ENCODE measurements at places on chromosomes 16 and 17.

DNA sequence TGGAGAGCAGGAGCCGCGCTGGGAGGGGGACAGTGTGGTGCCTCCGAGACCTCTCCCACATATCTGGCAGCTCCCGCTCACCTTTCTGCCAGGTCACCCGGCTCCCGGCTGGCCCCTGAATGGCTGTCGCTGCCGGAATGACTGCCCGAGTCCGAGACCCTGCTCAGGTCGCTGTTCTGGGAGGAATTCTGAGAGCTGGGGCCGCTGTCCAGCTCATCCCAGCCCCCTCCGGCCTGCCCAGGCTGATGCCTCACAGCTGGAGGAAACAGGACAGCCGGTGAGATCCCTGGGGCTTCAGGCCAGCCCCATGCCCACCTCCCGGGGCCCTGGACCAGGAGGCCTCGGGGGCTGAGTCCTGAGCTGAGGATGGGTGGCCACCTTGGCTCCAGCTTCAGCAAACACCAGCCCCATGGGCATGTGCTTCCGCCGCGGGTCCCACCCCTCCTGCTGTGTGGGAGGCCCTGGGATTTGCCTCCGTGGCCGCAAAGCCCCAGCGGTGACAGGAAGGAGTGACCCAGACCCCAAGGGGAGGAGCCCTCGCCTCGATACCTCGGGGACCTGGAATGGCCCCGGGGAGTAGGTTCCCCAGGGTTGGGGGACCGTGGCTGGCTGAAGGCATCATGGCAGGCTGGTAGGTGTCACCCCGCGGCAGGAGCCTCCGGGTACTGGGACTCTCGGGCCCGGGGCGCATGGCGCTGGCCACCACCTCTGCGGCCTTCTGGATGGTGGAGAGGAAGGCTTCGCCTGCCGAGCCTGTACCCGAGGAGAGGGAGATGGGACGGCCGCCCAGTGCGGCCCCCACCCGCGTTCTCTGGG, 6.9 kb downstream of the TEPSIN start:
- DNase-seq: no peak

DNA sequence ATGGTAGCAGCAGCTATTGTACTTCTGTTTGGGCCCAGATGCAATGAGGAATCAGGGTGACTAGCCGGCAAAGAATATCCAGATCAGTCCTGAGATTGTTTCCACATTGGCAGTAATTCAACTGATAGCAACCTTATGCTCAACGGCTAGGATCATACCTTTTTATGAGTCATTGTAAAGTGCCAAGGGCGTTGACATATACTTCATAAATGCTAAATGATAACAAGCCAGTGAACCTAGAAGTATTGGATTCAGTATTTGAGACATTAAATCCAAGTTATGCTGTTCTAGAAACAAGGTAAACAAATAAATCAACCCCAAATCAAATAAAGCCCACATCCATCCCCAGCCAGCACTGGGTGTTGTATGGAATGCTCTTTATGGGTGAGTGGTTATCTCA, 207.1 kb upstream of the ZFHX3 start:
- no peak for DNase-seq

GRCh38 chr17:75498726-75499213, 16.6 kb downstream of the CASKIN2 start:
- no peak for DNase-seq

- no peak for DNase-seq
Measured at GRCh38 chr16:84052071-84052622, 9.6 kb upstream of the SLC38A8 start.

GRCh38 chr17:82871056-82871775, 31.4 kb upstream of the ZNF750 start:
- no peak for DNase-seq

All from NCI-H1105 treated with DMSO at 0.1 percent for 48 hours (cell line).